Cortex of kidney (tissue), 1 donor: ENCODE measurements at places on chromosomes 16 and 17.

GRCh38 chr17:82173351-82174041 lies 39.1 kb downstream of the CCDC57 start:
- DNase-seq = no peak

DNA sequence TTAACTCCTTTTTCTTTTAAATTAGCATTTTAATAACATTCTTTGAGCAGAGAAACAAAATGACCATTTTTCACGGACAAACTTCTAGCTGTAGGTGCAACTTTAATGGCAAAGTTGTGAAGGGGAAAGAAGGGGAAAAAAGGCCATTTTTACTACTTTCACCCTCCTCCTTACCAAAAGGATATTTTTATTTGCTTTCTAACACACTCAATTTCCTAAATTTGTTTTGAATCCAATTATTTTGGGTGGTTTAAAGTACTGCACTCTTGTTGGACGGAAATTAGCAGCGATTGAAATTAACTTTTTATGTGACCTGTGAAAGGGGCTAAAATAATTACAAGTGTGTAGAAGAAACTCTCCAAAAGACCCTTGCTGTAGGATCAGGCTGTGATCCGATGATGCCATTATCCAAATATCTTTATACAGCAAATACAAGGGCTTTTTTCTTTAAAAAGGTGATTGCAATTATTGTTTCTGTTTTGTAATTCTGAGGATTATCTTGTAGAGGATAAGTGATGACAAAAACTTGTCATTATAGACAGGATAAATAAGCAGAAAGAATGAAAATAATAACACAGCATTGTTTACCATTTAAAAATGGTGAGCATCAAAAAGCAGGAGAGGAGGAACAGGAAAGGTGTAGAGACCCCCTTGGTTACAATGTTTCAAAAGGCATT lies 42.4 kb downstream of the SNX11 start:
- DNase-seq = no peak

- no peak for DNase-seq
Measured at GRCh38 chr16:68188170-68188569, 47.8 kb downstream of the ESRP2 start.

GRCh38 chr17:50273654-50274040 lies 619 bp upstream of the TMEM92 start:
- no peak for DNase-seq

DNA sequence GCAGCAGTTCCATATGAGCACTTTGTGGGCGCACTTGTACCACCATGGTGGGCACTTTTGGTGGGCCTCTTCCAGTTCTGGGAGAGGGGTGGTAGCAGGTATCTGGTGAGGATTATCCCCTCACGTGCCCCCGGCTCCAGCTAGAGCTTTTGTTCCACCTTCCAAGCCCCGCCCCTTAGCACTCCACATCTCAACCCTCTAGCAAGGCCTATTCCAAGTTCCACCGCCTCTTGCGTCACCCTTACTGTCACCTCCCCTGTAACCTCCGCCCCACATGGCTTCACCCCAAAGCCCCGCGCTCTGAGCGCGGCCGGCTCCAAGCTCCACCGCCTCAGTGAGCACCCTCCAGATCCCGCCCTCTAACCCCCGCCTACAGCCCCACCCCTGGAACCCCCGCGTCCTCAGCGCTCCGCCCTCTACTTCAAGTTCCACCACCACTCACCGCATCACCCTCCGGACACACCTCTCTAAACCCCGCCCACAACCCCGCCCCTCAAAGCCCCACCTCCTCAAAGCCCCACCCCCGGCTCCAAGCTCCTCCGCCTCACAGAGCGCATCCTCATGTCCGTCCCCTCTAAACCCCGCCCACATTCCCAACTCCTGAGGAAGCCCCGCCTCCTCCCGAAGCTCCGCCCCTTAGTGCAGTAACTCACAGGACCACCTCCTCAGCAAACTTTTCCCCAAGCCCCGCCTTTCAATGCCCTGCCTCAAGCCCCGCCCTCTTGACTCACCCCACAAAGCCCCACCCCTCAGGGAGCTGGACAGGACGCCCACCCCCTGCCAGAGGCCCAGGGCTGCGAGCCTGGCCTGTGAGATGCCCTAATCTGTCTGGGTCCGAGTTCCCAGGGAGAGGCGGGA lies 11.1 kb downstream of the SCN4A start:
- no peak for DNase-seq

- DNase-seq = no peak
Measured at GRCh38 chr17:80097844-80098691, 3.3 kb upstream of the GAA start.

GRCh38 chr16:14284930-14285512 lies 213.9 kb downstream of the MRTFB start:
- no peak for DNase-seq
